NCI-H187 (cell line): ENCODE measurements at places on chromosomes 3 and 15.

DNA sequence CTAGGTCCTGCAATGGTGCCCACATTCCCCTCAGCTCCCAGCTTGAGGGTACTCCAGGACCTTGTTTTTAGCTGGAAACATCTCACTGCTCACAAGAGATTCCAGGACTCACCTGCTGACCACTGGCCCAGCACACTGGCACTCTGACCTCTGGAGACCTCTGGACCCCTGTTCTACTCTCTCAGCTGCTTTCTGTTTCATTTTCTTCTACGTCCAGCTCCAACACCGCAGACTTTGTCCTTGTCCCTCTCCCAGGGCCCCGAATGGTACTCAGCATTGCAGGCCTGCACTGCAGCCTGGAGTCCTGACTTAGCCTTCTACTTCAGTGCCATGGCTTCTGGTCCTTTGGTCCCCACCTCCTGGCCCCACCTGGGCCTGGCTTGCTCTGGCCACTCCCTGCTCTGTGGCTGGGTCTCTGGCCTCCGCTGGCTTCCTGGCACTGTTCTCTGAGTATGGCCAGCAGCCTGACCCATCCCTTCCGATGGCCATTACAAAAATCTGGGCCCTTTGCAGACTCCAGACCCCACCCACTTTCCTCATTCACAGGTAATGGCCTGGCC lies 27.9 kb downstream of the KY start:
- no peak for DNase-seq

DNA sequence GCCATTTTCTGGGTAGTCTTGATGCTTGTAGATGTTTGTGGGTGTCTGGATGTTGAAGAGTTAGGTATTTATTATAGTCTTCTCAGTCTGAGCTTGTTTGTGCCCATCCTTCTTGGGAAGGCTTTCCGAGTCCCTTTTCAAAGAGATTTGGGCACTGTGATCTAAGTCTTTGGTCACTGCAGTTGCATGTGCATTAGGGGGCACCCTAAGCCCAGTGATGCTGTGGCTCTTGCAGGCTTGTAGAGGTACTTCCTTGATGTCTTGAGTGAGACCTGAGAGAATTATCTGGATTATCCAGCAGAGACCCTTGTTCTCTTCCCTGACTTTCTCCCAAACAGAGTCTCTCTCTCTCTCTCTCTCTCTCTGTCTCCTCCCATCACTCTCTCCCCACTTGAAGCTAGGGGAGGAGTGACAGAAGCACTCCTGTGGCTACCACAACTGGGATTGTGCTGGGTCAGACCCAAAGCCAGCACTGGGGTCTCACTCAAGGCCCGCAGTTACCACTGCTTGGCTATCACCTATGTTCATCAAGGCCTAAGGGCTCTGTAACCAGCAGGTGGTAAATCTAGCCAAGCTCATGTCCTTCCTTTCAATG lies 68.5 kb downstream of the TMCO5A start:
- no peak for DNase-seq

DNA sequence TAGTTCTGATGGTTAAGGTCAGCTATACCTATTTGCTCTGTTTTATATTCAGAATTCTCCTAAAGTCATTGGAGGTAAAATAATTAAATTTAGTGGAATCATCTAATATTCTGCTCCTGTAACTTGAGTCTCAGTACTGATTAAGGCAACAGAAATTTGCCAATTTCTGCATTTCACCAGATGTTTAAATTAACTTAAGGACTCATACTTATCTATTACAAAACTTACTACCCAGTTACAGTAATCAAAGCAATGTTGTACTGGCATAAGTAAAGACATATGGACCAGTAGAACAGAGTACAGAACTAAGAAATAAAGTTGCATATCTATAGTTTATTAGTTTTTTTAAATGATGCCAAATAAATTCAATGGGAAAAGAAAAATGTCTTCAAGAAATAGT lies 1043.8 kb downstream of the OTOL1 start:
- no peak for DNase-seq

GRCh38 chr3:28053759-28054158 lies 187.7 kb upstream of the CMC1 start:
- no peak for DNase-seq

GRCh38 chr3:169146179-169146665 lies 517.3 kb downstream of the MECOM start:
- no peak for DNase-seq

DNA sequence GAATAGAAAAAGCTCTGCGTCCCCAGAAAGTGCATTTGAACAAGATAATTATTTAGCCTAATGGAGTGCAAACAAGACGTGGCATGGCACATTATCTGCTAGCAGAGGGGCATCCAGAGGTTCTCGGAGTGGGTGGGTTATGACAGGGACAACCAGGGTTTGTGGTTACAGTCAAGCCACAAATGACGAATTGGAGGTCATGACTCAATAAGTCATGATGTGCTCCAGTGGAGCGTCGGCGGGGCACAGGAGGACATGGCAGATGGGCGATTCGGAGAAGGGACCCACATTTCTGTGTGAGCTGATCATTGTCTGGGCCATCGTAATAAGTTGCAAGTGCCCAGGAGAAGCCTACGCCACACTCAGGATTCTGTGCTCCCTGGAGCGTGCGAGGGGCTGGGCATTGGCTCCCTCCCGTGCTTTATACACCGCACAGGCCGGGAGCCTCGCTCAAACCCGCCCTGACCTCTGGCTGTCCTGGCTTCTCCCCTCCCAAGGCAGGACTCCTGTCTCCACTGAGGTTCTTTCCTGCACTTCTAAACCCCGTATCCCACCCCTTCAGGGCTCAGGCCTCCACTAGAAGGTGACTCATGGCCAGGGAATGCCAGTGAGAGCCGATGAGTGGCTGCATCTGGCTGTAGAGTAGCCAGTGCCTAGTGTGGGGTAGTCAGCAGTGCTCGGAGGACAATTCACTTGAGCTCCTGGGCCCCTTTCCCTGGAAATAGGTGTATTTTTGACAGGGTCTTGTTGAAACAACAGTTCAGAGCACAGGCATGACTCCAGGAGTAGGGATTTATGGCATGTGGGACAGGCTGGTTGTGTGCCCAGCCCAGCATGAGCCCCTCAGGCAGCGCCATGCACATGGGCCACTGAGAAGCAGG lies 67.4 kb downstream of the GRIP2 start:
- DNase-seq = no peak

DNA sequence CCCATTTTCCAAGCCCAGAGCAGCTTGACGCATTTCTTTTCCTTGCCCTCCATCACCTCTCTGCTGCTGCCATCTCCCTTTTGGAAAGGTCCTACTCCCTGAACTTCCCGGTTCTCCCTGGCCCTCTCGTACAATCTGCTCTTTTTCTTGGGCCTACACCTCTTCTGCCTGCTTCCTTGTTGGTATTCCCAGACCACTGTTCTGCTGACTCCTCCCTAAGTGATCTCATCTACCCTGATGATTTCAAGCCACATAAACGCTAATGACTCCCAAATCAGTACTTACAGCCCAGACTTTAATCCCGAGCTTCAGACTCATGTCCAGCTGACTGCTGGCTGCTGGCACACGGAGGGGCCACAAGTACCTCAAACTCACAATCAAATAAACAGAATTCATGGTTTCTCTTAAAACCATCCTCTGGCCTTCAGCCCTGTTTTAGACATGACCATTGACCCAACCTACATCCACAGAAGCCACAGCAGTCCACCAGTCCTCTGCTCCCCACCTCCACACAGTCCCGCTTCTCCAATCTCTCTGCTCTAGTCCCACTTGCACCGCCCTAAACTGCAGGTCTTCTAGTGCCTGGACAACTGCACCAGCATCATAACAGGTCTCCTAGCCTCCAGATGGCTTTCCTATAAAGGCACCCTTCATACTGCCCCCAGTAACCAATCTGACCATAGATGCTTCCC lies 57.6 kb downstream of the AAGAB start:
- DNase-seq = no peak

- DNase-seq = no peak
Observed at GRCh38 chr15:88568589-88568988, 22.1 kb upstream of the DET1 start.

DNA sequence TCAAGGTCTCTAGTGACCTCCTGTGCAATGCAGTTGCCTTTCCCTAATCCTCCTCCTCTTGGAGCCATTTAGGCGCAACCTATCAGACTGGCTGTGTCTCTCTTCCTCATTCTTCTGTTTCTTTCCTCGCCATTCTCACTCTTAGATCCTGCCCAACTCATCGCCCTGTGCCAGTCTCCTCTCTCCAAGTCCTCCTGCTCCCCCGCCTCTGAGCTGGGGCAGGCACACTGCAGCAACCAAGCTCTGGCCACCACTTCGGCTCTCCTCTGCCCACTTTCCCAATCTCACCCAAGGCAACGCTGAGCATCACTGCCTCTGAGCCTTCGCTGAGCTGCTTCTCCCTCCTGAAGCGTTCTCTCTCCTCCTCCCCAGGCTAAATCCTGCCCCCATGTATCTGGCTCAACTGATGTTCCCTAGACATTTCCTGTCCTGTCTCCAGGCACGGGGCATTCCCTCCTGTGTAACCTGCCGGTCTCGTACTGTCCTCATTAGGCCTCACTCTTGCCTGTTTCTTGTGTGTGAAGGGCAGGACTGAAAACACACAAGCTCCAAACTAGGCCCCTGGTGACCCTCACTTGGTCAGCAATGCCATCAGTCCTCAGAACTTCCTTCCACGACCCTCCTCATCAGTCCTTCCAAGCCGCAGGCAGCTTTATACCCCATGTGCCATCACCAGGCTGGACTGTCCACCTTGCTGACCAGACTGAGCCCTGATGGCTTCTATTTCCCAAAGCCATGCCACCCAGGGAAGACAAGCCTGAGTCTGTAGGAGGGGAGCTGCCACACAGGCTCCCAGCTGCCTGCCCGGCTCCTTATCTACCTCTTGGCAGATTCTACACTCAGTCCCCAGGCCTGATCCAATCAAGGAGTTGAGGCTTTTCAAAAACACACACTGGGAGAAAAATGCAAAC lies 85.6 kb downstream of the SEC22A start:
- DNase-seq = no peak

DNA sequence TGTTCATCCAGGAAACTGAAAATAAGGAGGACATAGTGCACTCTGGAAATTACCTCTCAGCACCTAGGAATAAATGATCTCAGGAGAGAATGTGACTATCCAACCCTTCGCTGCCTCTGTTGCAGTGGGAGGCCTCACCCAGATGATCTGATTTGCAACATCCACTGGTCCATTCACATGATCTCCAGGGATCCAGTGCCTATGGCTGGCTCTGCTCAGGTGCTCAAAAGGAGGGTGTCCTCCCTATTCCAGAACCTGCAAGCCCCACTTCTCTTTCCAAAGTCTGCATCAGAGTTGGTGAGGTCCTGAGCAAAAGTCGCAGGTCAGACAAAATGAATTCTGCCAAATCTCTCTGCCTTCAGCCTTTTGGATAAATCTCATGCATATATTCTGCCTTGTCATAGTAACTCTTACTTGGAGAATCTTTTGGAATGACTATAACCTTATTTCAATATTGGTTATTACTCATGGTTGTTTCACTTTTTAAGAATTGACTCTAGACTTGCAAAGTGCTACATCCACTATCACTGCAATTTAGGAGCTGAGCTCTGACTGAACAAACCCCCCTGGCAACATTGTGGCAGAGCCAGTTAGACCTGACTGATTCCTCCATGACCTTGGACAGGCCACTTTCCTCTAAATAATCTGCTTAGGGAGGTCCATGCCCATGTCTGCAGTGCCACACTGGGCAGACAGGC lies 295.1 kb downstream of the EPHB1 start:
- DNase-seq = no peak

DNA sequence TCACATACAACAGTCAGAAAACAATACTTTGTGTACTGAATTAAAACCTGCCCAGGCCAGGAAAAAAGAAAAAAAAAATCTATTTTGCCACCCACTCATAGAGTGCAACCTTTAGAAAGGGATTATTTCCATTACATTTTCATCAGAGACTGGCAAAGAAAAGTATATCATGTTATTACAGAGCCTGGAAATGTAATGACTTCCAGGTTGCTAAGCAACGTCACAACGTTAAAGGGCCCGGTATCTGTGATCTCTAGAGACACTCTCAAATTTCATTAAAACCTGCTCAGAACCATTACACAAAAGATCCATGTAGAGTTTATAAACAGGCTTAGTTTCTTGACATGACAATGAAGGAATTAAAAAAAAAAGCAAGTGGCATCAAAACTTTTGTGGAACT lies 170.5 kb downstream of the CTNNB1 start:
- DNase-seq = no peak

DNA sequence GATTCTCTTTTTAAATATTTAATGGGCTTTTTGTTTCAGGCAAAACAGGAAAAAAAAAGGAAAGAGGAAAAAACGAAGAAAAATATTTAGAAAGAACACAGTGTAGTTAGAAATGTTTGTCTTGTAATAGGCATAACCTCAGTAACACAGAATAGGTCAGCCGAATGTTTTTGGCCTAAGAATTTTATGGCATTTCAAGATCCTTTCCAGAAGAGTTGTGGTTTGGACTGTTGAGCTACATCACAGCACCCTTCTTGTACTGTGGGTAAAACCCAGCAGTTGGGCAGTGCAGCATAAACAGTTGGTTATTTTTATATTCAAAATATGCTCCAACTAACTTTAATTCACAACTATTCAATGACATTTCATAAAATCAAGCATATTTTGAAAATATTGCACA lies 474.4 kb upstream of the AGTR1 start:
- DNase-seq = no peak

DNA sequence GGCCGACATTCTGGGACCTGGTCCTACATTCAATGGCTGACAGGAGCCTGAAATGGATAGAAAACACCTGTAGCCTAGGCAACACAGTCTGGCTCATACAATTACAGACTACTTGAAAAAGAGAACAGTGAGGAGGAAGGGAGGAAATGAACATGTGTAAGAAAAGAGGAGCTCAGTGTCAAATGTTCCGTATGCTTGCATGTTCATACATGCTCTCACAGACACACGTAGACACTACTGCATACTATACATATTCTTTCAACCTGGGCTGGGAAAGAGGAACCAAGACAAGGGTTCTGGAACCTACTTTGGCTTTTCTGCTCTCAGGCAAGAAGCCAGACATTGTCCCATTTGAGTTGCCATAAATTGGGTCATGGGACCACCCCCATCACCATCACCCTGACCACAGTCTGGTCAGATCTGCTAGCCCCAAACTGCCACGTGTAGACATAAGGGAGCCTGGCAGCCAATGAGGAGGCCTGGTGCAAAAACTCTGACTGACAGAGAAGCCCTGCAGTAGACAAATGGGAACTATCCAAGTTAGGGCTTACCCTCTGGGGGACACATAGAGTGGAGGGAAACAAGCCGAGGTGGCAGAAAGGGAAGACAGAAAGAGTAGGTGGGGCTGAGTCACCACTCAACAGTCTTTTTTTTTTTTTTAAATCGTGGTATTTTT lies 310.0 kb downstream of the SHQ1 start:
- DNase-seq = no peak

- peak; percentile 20 for DNase-seq
Observed at GRCh38 chr15:90885432-90886290, 1.4 kb downstream of the FES start.

GRCh38 chr15:65993762-65994161 lies 124.5 kb downstream of the RAB11A start:
- no peak for DNase-seq

GRCh38 chr15:82647835-82648256 lies 683 bp upstream of the CPEB1 start:
- DNase-seq = no peak
